ENCODE measurements at places on chromosomes 12 and 14. TPM values are rescaled to one million over a fixed set of nuclear protein-coding genes. Genes with fewer than 3 reads are reported as not detected.

GRCh38 chr12:15962760-15963159 is 51.6 kb downstream of the DERA start:
- no peak for DNase-seq

Gene JAG2
- 80.7 TPM for polyA plus RNA-seq

Gene TAS2R9
- polyA plus RNA-seq: not detected

GRCh38 chr14:20490563-20490962 is 14.8 kb upstream of the RNASE10 start:
- DNase-seq: no peak

GRCh38 chr12:131471271-131471905 is 239.5 kb upstream of the SFSWAP start:
- DNase-seq: no peak

Gene KRT2
- polyA plus RNA-seq: not detected

DNA sequence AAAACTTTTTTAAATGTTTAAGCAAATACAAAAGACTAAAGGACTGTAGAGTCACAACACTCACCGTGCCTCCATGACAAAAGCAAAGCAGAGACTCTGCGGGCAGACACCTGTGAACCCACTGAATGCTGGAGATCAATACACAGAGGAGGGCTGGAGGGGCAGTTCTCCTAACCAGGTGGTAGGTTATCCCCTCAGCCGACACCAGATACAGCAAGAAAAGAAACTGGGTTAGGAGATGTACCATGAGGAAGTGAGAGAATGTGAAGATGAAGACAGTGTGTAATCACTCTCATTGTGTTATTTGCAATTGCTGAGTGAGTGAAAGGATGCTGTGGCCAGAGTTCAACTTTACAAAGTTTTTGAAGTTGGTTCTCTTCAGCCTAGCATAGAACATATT is 480.3 kb downstream of the BCL11B start:
- no peak for DNase-seq

Gene NRDE2
- polyA plus RNA-seq: 7.1 TPM

Gene COCH
- 0.60 TPM for polyA plus RNA-seq

GRCh38 chr14:104169005-104169698 is 30.8 kb downstream of the KIF26A start:
- no peak for DNase-seq

GRCh38 chr12:67599691-67600090 is 48.9 kb upstream of the DYRK2 start:
- no peak for DNase-seq

DNA sequence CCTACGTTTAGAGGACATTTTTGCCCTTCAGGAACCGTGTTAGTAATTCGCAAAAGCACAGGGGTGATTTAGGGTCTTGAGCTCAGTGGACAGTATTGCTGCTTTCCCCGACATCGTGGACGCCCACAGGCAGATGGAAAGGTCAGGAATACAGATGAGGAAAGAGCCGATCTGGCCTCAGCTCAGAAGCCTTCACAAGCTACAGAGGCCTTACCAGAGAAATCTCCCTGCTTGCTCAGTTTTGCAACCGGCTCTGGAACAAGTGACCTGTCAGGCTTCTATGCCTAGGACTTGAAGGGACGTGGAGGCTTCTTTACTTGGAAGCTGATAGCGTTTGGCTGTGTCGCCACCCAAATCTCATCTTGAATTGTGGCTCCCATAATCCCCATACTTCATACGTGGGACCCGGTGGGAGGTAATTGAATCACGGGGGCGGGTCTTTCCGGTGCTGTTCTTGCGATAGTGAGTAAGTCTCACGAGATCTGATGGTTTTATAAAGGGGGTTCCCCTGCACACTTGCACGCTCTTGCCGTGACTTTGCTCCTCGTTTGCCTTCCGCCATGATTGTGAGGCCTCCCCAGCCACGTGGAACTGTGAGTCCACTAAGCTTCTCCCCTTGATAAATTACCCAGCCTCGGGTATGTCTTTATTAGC is 332.5 kb downstream of the MED13L start:
- DNase-seq: no peak

GRCh38 chr12:24922090-24922489 is 26.8 kb downstream of the BCAT1 start:
- DNase-seq: peak; percentile 56

DNA sequence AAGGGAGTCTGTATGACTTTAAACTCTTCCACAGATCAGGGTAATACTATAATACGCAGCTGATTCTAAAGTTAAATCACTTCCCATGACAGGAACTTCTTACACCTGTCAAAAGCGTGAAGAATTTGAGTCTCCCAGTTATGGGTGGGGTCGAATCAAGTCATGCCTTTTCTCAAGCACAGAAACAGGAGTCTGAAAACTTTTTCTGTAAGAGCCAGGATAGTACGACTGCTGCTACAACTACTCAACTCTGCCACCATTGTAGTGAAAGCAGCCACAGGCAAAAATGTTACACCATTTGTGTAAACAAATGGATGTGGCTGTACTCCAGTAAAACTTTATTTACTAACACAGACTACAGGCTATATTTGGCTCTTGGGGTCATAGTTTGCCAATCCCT is 90.3 kb downstream of the DUSP6 start:
- DNase-seq: no peak

- no peak for DNase-seq
Observed at GRCh38 chr12:132154341-132154761, 10.1 kb downstream of the NOC4L start.

DNA sequence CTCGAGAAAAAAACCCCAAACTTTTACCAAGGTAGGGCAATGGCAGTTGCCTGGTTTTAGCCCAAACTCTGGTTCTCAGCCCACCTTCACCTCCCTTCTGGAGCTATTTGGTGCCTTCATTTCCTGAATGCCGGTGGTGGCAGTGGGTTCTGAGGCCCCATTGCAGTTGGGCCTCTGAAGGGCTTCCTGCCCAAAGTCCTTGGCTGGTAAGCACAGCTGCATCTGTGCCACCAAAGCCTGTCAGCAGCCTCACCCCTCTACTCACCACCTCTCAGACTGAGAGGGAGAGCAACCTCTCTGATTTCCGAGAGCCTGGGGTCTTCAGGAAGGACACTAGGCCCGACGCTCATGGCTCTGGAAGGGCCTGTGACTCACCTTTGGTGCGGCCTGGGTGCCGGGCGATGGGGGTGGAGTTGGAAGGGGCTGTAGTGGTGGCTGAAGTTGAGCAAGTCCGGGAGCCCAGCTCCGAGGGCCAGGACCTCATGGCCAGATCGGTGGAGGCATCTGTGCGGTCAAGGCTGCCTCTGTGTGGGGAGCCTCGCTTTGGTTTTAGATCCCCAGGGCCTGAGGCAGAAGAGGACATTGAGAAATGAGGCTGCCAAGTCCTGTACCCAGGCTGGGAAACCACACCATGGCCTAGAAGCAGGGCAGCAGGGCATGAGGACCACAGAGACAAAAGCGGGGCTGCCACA is 38.6 kb upstream of the GPR68 start:
- DNase-seq: no peak

- no peak for DNase-seq
Observed at GRCh38 chr12:125519026-125519651, 453.9 kb downstream of the AACS start.

Gene GARIN6
- not detected for polyA plus RNA-seq

DNA sequence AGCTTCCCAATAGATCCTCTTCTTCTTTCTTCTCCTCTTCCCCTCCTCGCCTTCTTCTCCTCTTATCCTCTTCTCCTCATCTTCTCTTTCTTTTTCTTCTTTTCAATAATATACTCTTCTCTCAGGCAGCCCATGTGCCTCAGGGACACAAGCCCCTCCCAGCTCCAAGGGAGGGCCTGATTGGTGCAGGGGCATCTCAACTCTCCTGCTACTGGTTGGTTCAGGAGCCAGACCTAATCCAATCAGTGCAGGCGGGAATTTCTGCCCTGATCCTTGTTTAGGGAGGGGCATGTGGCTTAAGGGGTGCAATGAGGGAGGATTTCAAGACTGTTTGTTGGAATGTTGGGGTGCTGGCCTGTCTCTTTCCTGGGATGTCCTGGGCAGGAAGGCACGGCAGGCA is 9.0 kb downstream of the SERPINA12 start:
- no peak for DNase-seq

Gene NUAK1
- polyA plus RNA-seq: 39.7 TPM

DNA sequence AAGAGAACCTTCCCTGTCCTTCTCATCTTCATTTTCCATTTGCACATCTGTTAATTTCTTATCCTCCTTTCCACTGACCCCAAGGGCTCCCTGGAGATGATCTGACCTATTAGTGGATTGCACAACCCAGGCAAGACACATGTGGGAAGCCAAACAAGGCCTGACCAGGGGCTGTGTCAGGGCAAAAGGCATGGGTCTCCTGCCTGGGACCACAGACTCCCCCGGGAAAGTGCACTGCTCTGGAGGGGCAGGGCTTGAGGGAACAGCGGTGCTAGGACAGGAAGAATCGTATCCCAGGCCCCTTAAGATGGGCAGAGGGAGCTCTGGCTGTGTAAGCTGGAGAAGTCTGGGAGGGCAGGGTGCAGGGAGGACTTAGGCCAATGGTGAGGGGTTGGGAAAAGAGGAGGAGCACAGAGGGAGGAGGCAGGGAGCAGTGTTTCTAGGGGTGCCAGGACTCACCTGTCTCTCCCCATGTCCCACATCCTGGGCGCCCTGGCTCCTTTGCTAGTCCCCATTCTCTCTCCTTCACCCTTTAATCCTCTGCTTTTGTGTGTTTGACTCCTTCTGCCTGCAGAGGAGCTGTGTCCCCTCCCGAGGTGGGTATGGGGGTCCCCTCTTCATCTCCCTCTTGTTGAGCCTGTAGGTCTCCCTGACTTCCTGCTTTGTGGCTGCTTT is 25.3 kb downstream of the PLEKHG3 start:
- no peak for DNase-seq

- no peak for DNase-seq
Observed at GRCh38 chr12:118102609-118103008, 1.2 kb downstream of the VSIG10 start.

DNA sequence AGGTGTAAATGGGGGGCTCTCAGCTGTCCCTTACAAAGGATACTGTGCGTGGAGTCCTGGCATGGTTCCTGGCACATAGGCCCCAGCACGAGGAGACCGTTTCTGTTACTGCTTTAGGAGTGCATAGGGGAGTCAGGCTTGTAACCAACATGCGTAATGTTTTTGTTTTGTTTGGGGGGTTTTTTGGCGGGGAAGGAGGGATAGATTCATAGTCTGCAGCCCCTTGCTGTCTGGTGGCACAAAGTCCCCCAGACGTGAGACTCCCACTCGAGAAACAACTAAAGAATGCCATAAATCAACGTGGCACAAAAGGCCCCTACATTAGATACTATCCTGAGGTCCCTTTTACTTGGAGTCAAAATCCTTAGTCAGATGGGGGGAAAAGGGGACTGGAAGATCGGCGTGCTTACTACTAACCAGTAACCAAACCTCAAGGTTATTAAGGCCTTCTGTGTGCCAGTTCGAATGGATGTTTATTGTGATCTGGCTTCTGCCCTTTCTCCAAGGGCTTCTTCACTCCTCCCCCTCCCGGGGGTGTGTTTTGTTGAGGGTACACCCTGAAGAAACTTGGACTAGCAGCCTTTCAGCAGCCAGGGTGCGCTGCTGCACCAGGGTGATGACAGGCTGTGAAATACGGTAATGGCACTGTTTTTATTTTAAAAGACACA is 874 bp downstream of the ISCU start:
- peak; percentile 90 for DNase-seq

DNA sequence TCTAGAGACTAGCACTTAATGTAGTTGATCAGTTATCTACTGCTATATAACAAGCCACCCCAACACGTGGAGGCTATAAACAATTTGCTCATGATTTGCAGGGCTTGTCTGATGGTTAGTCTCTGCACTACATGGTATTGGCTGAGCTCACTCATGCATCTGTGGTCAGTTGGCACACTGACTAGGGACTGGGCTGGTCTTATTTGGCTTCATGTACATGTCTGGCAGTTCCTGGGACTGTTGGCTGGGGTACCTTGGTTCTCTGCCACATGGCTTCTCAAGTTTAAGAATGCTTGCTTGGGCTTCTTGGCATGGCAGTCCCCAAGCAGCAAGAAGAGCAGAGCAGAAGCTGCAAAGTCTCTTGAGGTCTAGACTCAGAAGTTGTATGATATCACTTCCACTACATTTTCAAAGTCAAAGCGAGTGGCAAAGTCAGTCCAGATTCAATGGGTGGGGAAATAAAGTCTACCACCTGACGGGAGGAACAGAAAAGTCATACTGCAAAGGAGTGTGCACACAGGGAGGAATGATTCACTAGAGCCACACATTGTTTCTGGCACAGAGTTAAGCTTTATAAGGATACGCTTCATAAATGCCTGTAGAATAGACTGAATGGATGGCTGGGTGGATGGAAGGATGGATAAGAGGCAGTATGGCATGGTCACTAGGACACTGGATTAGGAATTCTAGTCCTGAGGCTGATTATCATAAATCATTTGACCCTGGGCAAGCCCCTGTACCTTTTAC is 44.8 kb upstream of the PTHLH start:
- DNase-seq: no peak

GRCh38 chr12:7868391-7868790 is 4.3 kb downstream of the SLC2A14 start:
- no peak for DNase-seq

Gene GPR84
- not detected for polyA plus RNA-seq

- DNase-seq: no peak
Observed at GRCh38 chr14:66152747-66153146, 333.4 kb upstream of the CCDC196 start.

DNA sequence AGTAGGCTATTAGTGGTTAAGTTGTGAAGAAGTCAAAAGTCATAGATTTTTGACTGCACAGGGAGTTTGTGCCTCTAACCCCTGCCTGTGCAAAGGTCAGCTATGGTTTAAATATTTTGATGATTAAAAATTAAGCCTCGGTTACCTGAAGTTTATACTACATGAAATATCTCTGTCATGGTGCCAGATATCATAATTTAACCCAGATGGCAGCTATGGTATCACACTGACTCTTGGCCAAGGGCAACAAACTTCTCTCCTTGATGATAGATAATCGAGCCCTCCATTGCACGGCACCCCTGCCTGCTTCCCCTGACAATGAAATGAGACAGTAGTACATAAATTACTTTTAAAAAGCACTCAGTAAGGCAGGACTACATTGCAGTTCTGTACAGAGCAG is 80.8 kb downstream of the SLC35F4 start:
- DNase-seq: no peak
